ENCODE measurements at places on chromosomes 4 and X.

GRCh38 chrX:8939322-8939721 is 94.6 kb downstream of the FAM9B start:
- no peak for DNase-seq

- no peak for DNase-seq
Observed at GRCh38 chr4:185219551-185220344, 10.3 kb downstream of the SNX25 start.

GRCh38 chr4:101014417-101014816 is 332.9 kb downstream of the PPP3CA start:
- DNase-seq = no peak

DNA sequence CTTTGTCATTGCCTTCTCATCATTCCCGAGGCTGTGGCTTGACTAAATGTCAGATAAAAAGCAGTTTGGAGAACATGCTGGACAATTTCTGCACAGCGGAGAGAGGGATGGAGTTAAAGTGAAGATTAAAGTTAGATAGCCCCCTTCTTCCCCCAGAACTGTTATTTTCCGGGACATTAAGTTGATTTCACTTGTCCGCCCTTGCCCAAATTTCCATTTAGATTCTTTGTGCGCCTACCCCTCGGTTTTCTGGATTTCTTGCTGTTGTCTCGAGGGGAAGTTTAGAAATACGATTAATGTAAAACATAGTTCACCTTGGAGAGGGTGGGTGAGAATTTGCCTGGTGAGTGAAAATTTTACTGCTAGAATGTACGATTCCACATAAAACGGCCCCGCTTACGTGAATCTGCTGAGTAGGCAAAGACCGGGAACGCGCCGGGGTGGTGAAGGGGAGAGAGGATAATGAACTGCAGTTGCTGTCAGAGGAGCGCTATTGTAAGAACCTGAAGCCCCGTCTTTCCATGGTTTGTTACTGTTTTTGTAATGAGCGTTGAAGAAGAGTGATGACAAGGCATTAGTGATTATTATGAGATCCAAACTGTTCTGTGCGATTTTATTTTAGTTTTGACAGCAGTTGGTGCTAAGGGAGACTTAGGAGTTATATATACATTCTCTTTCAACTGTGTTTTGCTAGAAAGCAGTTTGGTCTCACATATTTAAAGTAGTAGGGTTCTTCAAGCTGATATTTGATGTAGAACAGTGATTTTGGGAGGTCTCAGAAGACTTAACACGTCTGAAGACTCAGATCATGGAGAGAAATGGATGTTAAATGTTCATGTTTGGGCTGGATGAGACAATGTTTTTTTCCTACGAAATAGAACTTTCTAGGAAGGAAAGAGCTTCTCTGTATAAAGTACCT is 73.0 kb downstream of the AFF1 start:
- DNase-seq = no peak

GRCh38 chr4:167238226-167238625 is 3.9 kb upstream of the SPOCK3 start:
- DNase-seq = no peak

GRCh38 chr4:112735474-112735951 is 98.6 kb downstream of the LARP7 start:
- no peak for DNase-seq

DNA sequence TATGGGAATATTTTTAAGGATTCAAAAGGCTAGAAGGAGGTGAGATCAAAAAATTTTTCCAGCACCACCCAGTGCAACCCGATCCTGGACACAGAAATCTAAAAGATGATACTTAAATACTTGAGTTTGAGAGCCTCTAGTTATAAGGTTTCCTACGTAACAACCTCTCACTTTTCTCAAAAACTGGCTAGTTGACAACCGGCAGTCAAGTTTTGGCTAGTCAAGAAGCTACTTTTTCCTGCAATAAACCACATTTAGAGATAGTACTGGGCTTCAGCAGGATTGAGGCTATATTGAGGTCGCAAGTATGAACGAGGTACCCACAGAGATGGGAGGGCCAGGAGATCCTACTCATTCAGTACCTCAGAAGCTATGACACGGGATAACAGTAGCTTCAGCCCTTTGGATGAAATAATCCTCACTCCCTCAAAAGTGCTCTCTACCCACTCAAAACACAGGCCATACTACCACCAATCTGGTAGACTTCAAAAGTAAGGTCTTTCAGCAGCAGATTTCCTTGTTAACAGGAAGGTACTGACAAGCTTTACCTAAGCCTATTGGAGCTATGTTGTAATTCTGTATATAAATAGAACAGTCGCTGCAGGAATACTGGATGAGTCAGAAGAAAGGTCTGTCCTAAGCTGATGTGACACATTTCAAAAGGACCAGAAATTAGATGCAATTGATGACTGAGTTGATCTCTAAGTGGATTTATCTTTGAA is 1.5 kb upstream of the TSPAN5 start:
- no peak for DNase-seq

DNA sequence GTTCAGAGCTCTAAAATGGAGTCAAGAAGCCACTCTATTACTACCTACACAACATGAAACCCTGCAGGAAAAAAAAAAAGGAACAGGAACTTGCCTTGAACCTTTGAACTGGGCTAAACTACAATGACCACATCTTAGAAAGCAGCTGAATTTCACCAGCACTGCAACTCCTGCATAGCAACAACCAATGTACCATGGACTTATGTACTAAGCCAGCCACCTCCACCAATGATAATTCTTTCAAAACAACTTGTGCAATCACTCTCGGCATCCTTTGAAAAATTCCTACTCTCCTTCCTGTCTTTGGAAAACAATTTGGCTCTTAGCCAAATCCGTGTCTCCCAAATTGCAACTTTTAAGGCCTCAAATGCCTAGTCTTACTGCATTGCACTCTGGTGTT is 26.8 kb upstream of the FMR1 start:
- no peak for DNase-seq

GRCh38 chr4:123419885-123420755 is 23.5 kb downstream of the SPRY1 start:
- DNase-seq = no peak

GRCh38 chrX:16578218-16578617 is 71.7 kb upstream of the S100G start:
- no peak for DNase-seq

DNA sequence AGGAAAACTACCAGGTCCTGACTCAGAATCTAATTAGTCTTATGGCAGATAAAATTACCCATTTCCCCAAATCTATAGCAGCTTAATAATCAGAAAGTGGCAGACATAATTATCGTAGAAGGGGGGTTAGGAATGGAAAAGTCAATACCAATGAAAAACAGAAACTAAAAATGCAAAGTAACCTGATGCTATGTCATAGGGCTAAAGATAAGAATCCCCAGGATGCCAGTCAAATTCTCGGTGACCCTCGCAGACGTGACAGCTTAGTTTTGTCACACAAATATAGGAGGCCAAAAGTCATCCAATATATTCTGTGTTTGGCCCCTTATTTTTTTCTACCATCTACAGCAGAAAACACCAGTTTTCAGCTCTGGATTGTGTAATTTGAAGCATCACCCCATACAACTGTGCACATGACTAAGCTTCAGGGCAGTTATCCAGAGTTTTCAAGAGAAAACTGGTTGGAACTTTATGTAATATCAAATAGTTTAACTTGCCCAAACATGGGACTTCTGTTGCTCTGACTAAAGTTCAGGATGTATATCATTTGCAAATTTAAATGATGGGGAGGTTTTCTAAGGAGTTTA is 30.9 kb downstream of the RASSF6 start:
- no peak for DNase-seq

DNA sequence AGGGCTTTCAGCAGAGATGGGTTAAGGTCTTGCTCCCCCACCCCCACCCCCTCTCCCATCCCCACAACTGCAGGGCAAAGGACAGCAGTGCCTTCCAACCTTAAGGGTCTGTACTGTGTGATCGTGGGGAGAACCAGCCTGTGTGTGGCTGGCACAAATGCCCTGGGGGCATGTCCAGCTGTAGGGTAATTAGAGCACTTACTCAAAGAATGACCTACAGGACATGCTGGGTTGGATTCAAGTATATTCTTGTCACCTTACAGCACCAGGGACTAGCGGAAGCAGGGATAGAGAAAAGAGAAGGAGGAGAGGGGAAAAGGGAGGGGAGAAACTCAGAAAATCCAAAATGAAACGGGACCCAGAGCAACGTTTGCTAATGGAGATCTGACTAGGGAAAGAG is 191.3 kb upstream of the GATB start:
- no peak for DNase-seq

- DNase-seq = no peak
Observed at GRCh38 chrX:140710710-140711109, 1.2 kb downstream of the LINC00632 start.

DNA sequence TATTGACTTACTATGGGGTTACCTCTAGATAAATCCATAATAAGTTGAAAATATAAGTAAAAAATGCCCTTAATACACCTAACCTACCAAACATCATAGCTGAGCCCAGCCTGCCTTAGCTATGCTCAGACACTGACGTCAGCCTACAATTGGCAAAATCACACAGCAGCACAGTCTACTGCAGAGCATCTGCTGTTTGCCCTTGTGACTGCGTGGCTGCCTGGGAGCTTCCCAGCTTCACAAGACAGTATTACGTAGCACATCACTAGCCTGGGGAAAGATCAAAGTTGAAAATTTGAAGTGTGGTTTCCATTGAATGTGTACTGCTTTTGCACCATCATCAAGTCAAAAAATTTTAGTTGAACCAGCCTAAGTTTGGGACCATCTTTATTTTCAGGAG is 8.8 kb downstream of the HTT-AS start:
- DNase-seq = no peak

DNA sequence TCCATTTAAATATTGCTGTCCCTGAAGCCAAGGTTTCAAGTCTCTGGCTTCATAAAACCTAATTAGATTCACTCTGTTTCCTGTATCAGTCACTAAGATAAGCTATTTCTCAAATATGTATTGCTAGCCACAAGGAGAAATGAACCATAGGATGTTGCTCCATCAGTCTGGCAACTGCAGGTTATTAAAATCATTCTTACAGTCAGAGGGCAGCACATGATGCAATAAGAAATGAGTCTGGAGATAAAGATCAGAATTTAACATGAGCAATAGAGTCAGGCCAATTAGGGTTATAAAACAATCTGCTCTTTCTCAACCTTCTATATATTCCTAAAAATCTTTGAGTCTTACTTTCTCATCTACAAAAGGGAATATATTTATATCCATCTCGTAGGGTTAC is 7.2 kb downstream of the PRKG2 start:
- no peak for DNase-seq

GRCh38 chrX:2828344-2828958 is at the start of gene GYG2:
Gene GYG2 (plus strand): TSS chrX:2828930. CDS start chrX:2830189, 1,259 bp downstream.
- no peak for DNase-seq

DNA sequence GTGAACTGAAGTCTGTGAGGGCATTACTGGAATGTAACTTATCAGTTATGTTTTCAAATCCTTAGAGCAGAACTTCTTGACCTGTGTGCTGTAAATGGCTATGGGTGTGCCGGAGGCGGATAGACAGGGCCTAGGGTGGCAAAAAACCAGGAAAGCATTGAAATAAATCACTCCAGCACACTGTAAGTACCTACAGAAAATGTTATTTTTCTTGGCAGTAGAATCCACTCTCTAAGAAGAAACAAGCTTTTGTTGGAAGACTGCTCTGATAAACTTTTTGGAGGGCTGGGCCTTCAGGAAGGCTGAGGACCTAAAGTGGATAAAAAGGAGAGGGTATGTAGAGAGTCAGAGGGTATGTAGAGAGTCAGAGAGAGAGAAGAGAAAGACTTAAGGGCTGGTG is 14.9 kb downstream of the CPE start:
- DNase-seq = no peak

DNA sequence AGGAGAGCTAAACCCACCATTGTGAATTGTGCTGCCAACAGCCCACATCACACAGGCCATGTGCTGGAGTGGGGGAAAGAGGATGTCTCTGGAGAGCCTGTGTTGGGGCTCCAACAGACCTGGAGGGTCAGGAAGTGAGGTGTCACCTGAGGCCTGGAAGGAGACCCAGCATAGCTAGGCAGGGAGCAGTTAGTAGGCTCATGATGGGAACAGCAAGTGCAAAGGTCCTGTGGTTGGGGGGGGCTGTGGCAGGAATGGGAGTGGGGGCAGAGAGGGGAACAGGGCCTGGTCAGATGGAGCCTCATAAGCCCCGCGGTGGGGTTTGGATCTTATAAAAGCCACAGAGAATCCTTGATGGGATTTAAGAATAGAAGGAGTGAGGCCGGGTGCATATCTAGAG is 35.9 kb upstream of the GPR78 start:
- no peak for DNase-seq

GRCh38 chrX:125398959-125399440 is 79.3 kb downstream of the TEX13C start:
- no peak for DNase-seq

DNA sequence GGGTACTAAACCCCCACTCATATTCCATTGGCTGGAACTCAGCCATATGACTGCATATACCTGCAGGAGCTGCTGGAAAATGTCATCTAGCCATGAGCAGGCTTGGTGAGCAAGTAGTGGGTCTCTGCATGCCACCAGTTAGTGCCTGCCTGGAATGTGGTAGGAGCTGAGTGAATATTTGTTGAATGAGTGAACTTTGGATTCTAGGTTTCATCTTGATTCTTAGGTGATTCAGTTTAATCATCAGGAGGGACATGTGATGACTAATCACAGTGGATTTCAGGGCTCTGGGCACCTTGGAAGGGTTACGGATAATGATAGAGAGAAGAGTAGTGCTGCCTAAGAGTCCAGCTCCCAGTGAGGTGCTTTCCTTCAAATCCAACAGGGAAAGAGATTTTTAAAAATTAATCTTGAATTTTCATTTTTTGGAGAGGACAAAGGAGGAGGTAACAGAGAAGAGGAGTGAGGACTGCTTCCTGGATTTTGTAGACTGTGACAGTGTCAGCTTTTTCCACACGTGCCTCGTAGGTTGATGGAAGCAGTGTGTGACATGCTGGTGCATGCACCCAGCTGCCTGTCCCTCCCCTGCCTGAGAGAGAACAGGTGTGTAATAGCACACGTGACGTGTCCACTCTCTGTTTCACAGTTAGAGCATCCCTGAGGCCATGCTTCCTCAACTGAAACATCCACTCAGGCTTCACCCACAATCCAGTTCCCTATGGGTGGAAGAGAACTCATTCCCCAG is 30.4 kb downstream of the NHS start:
- DNase-seq = no peak

GRCh38 chr4:112604589-112604988 is 32.1 kb downstream of the ZGRF1 start:
- DNase-seq = no peak

DNA sequence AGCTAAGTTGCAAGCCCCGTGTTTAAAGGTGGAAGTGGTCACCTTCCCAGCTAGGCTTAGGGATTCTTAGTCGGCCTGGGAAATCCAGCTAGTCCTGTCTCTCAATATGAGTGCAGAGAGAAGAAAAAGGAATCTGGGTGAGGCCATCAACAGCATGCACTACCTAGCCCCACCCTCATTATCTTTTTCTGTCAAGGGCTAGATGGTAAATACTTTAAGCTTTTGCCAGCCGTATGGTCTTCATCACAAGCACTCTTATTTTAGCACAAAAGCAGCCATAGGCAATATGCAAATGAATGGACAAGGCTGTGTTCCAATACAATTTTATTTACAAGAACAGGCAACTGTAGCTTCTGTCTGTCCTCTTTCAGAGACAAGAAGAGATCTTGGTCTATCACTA is 282.9 kb downstream of the ZNF674 start:
- no peak for DNase-seq

GRCh38 chr4:165016971-165017370 is 14.8 kb upstream of the TRIM60 start:
- DNase-seq = no peak

- DNase-seq = no peak
Observed at GRCh38 chr4:139761461-139761860, 95.8 kb downstream of the MGST2 start.
